ENCODE measurements at places on chromosomes 13 and 19.
A peak's percentile ranks its signal among the peaks of the same experiment; 100 is the strongest.

DNA sequence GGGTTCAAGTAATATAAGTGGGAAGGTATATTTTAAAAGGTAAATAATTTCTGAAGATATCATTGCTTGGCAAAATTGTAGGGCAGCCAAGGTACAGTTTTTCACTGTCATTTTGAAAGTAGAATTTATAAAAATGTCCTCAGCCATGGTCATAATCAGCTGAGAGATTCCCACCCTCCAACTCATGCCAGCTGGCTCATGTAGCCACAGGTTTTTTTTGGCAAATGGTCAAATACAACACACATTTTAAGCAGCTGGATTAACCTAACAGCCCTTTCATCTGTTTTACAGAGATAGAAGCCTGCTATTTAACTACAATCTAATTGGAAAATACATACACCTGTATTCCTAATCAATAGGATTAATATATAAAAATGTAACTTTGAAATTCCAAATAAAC, 619.2 kb upstream of the SGCG start:
- DNase-seq, result no peak

DNA sequence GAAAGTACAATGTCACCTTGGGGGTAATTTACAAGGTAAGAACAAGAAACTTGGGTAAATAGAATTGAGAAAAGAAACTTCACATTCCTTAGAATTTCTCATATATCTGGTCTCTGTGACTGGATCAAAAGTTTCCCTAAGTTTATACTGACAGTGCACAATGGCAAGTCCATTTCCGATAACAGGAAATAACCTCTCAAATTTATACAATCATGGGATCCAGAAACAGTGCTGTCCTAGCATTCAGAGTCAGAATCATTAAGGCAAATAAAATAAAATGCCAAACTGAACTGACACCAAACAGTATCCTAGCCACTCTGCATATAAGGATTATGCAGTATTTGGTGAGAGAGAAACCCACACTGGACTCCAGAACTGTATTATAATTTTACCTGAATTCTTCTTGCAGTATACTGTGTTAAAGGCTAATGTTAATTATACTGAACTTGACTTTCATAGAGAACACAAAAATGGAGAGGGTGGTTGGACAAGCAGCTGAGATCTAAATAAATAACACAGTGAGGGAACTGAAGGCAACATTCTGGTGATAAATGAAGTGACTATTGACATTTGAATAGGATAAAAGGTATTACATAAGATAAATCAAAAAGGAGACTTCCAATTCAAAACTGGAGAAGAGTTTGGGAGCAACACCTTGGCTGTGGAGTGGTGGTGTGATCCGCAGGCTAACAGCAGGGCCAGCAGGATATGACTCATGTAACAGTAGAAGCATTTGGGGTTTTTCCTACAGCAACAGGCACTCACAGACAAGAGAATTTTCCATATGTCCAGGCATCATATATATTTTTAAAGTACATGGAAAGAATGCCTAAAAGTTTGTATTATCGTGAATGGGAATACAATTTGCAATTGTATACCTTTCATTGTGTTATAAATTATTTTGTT, 932.5 kb upstream of the MIR17HG start:
- no peak for DNase-seq

DNA sequence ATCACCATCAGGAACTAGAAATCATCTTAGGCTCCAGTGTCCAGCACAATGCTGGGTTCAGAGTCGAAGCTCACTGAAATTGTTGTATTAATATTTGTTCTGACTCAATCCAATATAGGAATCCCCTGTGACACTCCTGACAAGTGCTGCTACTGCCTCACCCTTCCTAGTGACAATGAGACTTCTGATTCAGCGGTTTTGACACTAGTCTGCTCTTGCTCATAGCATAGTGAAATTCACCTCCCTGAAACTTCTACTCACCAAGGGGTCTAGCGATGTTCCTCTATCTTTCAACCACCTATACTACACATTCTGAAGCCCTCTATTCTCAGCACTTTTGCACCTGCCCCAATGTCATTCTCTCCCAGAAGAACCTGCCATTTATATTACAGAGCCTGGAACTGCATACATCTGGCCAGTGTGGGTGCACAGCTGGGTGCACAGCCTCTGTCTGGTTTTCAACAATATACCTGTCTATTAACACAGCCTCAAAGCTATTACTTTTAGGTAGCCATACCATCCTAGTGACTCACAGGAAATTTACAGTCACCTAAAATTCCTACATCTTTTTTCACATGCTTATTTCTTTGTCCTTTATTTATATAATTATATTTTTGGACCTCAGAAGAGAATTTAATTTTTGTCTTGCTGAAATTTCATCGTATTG, 88.3 kb downstream of the DOCK9 start:
- DNase-seq, result no peak

DNA sequence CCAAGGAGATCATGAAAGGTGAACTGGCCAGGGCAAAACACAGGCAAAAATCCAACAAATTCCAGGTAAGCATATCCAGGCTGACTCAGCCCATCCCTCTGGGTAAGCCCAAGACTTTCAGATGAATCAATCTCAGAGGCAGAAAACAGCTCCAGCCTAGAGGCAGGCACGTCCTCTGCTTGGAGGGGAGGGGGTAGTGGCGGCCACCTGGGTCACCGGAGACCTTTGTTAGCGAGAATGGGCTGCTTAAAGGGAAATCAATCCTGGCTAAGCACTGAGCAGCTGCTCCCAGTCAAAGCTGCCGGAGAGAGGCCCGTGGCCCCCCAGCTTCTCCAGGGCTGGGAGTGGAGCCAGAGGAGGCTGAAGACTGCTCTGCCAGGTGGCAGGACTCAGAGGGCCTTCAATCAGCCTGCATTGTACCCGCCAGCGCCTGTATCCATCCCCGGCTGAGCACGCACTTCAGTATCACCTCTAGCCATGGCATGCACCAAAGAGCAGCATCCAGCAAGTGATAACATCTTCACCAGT, 48.2 kb downstream of the PIN1 start:
- no peak for DNase-seq

GRCh38 chr19:29576761-29577648, 29.1 kb upstream of the POP4 start:
- no peak for DNase-seq

DNA sequence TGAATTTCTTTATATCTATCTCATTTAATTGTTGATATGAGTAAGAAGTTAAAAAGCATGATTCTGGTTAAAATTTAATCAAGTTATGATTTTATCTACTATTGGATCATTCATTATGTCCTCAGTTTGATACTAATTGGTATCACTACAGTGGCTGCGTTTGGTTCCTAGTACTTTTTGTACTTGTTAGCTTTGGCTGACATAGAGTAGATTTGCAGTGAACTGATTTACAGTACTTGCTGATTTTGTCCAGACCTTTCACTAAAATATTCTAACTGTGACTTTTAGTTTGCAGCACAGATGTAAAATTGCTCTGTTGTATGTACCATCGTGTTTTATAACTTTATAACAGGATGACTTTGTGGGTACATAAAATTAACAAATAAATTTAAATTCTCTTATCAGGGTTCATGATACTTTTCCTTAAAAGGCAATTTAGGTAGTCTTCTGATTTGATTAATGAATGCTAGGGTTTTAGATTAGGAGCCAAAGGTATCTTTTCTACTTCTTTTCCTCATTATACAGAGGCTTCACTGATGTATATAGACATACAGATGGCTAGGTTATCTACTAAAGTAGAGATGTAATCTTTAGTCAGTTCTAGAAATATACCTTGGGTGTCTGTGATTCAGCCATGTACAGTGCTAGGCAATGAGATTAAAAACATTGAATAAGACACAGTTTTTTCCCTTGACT, 8.7 kb downstream of the UCHL3 start:
- no peak for DNase-seq

GRCh38 chr13:51818276-51818675, 14.3 kb upstream of the DHRS12 start:
- no peak for DNase-seq

DNA sequence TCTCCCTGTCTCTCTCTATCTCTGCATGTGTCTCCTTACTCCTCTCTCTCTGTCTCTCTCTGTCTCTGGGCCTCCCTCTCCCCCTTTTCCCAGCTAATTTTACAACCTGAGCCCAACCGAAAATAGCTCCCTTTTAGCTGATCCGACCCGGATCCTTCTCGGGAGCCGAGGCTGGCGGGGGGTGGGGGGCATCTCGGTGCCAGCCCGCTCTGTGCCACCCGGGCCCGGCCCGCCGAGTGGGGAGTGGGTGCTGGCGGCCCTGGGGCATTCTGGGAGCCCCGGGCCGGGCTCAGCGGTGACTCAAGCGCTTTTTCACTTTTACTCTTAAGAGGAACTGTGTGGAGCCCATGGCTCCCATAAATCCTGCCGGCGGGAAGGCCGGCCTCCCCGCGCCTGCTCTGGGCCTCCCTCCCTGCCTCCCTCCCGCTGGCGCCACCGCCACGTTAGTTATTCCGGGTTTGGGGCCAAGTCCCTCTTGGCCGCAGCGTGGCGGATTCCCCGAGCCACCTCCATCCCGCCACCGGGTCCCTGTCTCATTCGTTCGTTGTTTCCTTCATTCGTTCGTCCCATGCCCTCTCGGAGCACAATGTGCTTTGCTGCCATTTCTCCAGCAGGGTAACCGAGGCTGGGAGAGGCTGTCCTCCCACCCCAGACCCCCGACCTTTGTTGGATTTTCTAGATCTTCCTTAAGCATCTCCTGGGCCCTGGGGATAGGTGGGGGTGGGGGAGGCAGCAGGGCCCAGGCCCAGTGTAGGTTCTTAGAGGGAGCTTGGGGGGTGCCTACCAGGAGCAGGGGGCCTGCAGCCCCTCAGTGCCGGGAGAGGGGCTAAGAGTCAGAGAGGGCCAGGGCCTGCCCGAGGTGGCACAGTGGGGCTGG, 3.2 kb downstream of the NFIC start:
- no peak for DNase-seq

DNA sequence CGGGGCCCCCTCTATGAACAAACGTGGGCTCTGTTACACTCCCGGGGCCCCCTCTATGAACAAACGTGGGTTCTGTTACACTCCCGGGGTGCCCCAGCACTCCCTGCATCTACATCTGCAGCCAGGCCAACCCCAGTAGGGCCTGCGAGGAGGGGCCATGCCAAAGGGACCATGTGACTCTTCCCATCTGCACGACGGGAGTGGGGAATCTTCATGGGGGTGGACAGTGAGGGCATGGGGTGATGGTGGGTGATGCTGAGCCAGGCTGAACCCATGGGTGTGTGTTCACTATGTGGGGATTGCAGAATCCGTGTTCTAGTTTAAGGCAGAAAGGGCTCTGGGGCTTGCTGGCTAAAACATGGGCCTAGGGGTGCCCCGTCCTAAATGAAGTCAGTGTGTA, 69.9 kb upstream of the ARHGEF7 start:
- no peak for DNase-seq

GRCh38 chr13:44313674-44314073, 60.0 kb upstream of the SERP2 start:
- no peak for DNase-seq

- DNase-seq, result no peak
These were observed 7.9 kb downstream of the ZIC2 start for GRCh38 chr13:99989276-99990125.

DNA sequence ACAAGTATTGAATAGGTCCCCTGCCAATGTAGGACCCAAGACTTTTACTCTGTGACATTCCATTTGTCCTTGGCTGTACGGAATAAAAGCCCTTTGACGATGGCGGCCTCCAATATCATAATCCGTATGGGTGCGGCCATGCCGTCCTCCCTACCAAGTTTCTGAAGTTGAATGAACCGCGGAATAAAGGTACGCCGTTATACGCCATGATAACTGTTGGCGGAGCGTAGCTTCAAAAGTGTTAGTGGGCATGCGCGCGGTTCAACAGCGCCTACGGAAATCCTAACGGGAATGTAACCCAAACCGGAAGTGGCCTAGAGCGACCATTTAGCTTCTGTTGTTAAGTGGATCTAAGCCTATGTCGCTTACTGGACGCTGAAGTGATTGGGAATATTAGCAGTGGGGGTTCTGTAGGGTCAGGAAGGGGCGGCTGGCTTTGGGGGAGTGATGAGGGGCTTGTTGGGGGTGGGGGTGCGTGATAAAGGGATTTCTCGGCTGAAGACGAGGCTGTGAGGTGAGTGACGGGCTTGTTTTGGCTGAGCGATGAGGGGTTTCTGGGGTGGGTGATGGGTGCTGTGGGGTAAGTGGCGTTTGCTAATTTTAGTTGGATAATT, at the start of gene ZNF175:
Gene ZNF175, plus strand, starts transcription at position 322 of the 614 bp plus-strand sequence. CDS start 2,047 bp downstream, outside the sequence.
- peak; percentile 97 for DNase-seq

GRCh38 chr19:39372047-39372802, 18.7 kb downstream of the PAF1 start:
- no peak for DNase-seq
